ENCODE measurements at places on chromosomes 7 and 10. TPM values are rescaled to one million over a fixed set of nuclear protein-coding genes. Genes with fewer than 3 reads are reported as not detected.

- H3K36me3 ChIP-seq = peaks cover 14% of the 10 kb centered on the region
- DNase-seq = no peak
- H3K4me3 ChIP-seq = no peak overlapping the region
- peaks cover 30% of the 10 kb centered on the region for H3K4me1 ChIP-seq
- no peak overlapping the region for H3K27ac ChIP-seq
These were observed 40.3 kb downstream of the RSU1 start for GRCh38 chr10:16776896-16777295.

- H3K36me3 ChIP-seq = no peaks in the 10 kb centered on the region
- H3K4me3 ChIP-seq = no peak overlapping the region
- H3K27me3 ChIP-seq = no peaks in the 10 kb centered on the region
- DNase-seq = no peak
- no peak overlapping the region for H3K27ac ChIP-seq
These were observed 24.0 kb upstream of the ZNF438 start for GRCh38 chr10:31055573-31056251.

DNA sequence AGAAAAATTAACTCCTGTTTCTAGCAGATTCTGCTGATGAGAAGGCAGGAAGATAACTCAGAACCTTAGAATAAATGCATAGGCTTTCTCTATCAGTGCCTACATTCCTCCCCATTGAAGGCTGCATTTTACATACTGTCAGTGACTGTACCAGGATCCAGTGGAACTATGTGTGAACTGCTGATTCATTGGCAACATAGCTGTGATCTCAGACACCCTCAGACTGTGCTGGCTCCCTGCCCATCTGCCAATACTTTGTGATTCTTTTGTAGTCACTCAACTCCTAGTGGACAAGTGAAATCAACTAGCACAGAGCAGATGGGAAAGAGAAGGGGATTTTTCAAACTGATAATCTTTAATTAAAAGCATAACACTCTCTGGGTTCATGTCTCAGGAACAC is 375.8 kb downstream of the MDFIC start:
- H3K4me3 ChIP-seq = no peak overlapping the region
- no peaks in the 10 kb centered on the region for H3K36me3 ChIP-seq
- DNase-seq = no peak
- H3K4me1 ChIP-seq = no peaks in the 10 kb centered on the region

The AKR1C2 gene
- total RNA-seq = not detected

DNA sequence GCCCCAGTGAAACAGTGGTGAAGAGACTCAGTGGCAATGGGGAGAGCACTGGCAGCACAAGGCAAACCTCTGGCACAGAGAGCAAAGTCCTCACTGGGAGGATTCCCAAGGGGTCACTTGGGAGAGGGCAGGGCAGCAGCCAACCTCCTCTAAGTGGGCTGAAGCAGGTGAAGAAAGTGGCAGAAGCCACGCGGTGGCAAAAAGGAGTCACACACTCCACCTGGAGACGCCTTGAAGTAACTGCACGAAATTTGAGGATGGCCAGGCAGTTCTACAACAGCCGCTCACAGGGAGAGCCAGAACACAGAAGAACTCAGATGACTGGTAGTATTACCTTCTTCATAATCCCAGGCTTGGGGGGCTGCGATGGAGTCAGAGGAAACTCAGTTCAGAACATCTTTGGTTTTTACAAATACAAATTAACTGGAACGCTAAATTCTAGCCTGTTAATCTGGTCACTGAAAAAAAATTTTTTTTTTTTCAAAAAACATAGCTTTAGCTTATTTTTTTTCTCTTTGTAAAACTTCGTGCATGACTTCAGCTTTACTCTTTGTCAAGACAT is 574 bp upstream of the IL6 start:
- H3K27ac ChIP-seq = peak overlapping the region; percentile 66
- peaks cover 30% of the 10 kb centered on the region for H3K27me3 ChIP-seq
- peaks cover 44% of the 10 kb centered on the region for H3K4me1 ChIP-seq
- no peaks in the 10 kb centered on the region for H3K36me3 ChIP-seq

GRCh38 chr7:151415375-151416105 is 5.7 kb upstream of the WDR86 start:
- H3K27ac ChIP-seq = no peak overlapping the region
- DNase-seq = no peak
- H3K36me3 ChIP-seq = peaks cover 6% of the 10 kb centered on the region
- peaks cover 15% of the 10 kb centered on the region for H3K4me1 ChIP-seq

GRCh38 chr10:114556236-114557122 is 101.6 kb downstream of the ABLIM1 start:
- peaks cover 12% of the 10 kb centered on the region for H3K36me3 ChIP-seq
- H3K27me3 ChIP-seq = peaks cover 2% of the 10 kb centered on the region

DNA sequence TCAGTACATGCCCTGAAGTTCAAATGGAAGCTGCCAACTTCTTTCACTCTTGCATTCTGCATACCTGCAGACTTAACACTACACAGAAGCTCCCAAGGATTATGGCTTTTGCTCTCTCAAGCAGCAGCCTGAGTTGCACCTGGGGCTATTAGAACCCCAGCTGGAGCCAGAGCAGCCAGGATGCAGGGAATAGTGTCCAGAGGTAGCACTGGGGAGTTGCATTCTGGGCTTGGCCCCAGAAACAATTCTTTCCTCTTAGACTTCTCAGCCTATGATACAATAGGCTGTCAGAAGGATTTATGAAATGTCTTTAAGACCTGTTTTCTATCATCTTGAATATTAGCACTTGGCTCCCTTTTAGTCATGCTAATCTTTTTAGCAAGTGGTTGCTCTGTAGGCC is 886.7 kb upstream of the GHITM start:
- DNase-seq = no peak
- H3K4me3 ChIP-seq = no peak overlapping the region
- H3K27me3 ChIP-seq = no peaks in the 10 kb centered on the region

DNA sequence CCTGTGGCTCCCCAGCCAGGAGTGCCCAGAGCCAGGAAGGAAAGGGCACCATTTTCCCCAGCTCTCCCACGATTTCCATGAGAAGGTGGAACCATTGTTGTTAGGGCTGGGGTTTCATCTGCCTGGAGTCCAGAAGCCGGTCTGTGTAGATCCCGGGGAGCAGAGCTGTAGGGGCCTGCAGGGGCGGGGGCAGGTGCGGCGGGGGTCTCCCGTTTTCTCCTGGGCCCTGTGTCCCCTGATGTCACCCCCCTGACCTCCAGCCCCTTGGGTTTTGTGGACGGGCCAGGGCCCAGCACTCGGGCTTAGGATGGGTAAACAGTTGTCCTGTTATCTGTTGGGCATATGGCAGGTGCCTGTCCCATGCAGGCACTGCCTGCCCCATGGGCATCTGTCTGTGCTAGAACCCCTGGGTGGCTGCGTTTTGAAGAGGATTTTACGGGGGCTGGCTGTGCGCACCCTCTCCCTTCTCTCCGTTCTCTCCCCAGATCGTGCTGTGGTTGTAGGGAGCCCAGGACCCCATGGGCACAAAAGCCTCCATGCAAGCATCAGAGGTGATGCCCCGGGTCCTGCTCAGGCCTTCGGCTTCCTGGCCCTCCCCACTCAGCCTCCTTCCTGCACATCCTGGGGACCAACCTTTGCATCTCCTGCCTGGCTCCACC is 158.8 kb downstream of the WDR37 start:
- H3K27me3 ChIP-seq = no peaks in the 10 kb centered on the region
- no peak overlapping the region for H3K4me3 ChIP-seq
- H3K4me1 ChIP-seq = no peaks in the 10 kb centered on the region

The INMT gene
- total RNA-seq = 0.40 TPM

DNA sequence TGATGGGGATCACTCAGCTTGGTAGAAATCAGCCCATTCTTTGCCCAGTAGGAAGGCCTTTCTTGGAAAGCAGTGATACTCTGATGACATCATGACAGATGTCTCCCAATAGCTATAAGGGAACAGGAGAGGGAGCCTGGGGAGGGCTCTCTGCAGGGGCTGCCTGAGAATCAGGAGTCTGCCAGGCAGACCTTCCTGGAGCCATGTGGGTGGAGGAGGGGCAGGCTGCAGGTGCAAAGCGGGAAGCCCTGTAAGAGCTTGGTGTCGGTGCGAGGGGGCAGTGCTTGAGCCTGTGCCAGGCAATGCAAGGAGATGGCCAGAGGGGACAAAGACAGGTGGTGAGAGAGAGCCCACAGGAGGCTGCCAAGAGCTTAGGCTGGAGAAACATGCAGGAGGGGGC is 5.0 kb upstream of the TNS3 start:
- no peak for DNase-seq
- no peak overlapping the region for H3K27ac ChIP-seq
- no peaks in the 10 kb centered on the region for H3K4me1 ChIP-seq
- peaks cover 14% of the 10 kb centered on the region for H3K27me3 ChIP-seq
- H3K4me3 ChIP-seq = no peak overlapping the region

The ZWINT gene
- total RNA-seq = 75.9 TPM

GRCh38 chr10:95755511-95756004 is 405 bp upstream of the ENTPD1 start:
- H3K36me3 ChIP-seq = peaks cover 7% of the 10 kb centered on the region
- H3K4me3 ChIP-seq = peak overlapping the region; percentile 76
- no peak for DNase-seq
- peak overlapping the region; percentile 54 for H3K27ac ChIP-seq
- H3K4me1 ChIP-seq = peaks cover 42% of the 10 kb centered on the region

DNA sequence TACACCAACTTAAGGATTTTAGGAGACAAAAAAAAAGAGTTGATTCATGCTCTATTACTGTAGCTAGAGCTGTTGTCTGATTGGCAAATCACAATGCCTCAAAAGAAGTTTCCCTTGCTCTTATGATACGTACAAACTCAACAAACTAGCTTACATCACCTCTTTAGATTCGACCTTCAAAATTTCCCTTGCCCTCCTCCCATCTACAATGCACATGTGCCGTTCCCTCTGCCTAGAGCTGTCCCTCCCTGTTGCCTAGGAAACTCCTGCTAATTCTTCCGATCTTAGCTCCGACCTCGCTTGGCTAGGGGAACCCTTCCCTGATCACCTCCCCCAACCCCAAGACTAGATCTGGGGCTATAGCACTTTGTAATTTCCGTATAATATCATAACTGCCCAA is 55.4 kb downstream of the MAP3K8 start:
- H3K27me3 ChIP-seq = peaks cover 17% of the 10 kb centered on the region
- no peak for DNase-seq
- no peak overlapping the region for H3K27ac ChIP-seq
- H3K4me1 ChIP-seq = peaks cover 38% of the 10 kb centered on the region
- H3K36me3 ChIP-seq = peaks cover under 1% of the 10 kb centered on the region

Data from activated CD4-positive, alpha-beta memory T cell treated with anti-CD3 and anti-CD28 coated beads, Interleukin-2, amount 10 ng/mL, durations not matched to agents 7 days and 5 days (primary cell).